Activated T-cell treated with anti-CD3 and anti-CD28 coated beads, Interleukin-2, amount 50 U/mL, for 72 hours (primary cell): ENCODE measurements at places on chromosomes 1 and 21.

GRCh38 chr21:43312011-43312410 is 114.9 kb downstream of the SIK1 start:
- DNase-seq = no peak

DNA sequence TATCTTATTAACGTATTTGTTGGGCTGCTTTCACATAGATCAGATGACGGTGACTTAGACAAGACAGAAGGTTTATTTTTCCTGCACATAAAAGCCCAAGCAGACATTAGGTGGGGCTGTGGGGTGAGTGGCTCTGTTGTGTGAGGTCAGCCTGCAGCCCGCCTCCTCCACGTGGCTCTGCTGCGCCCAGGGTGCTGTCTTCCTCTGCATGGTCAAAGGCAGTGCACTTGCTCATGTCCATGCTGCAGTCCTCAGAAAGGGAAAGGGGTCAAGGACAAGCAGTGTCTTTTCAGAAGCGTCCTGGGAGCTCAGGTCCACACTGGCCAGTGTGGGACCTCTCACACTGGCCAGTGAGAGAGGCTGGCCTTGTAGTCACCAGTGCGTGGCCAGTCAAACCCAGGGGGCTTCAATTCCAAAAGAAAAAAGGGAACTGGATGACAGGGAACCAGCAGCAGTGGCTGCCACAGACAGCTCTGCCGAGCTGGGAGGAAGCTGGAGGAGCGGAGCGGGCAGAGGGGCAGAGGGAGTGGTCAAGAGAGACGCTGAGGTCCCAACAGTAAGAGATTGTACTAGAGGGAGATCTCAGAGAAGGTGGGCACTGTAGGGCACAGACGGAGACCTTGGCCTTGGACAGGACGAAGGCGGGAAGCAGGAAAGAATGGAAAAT is 35.9 kb upstream of the SLC45A1 start:
- no peak for DNase-seq

- no peak for DNase-seq
Measured at GRCh38 chr1:159098596-159098995, 22.0 kb upstream of the AIM2 start.

DNA sequence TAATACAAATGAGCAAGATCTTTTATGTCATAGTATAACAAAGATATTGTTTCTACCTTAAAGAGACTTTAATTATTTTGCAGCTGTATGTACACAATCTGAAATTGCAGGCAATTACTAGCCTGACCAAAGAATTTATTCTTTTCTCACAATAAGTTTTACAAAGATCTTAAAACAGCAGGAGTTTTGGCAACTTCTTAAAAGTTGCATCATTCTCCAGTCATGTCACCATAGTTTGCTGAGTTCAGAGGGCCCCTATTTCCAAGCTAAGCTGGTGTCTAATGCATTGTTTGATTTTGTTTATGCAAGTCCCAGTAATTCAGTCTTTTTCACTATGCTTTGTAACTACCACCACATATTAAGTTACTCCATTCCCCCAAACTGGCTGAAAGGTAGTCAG is 114.8 kb downstream of the DNAH14 start:
- no peak for DNase-seq

DNA sequence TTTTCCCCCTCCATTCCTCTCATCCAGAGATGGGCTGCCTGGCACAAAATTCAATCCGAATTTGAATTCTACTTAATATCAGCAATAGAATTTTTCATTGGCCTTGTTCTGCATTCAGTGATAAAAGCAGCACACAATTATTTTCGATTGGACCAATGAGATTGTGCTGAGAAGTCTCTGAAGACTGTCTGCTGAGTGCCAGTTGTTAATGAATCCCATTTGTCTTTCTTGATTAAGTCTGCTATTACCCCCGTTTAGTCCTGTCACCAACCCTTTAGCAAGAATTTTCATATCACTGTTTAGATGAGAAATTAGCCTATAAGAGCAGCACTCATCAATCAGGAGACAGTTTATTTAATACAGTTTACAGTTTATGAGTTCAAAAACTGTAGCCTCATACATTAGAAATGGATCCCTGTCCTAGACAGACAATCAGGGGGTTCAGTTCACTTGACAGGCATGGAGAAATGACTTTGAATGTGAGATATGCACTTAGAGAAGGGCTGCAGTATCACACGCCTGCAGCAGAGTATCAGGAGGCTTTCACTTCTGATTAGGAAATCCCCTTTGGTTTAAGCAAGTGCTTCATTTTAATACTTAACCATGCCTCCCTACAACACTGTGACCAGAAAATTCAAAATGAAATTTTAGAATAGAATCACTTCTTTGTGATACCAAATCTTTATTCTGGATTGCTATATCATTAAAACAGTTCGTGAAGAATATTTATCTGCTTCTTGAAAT is 304.7 kb upstream of the PTBP2 start:
- DNase-seq = no peak
